Memory B cell (primary cell): ENCODE measurements at places on chromosomes 13 and 19.

GRCh38 chr19:41927497-41928192 lies 604 bp downstream of the ERFL start:
- DNase-seq = no peak

DNA sequence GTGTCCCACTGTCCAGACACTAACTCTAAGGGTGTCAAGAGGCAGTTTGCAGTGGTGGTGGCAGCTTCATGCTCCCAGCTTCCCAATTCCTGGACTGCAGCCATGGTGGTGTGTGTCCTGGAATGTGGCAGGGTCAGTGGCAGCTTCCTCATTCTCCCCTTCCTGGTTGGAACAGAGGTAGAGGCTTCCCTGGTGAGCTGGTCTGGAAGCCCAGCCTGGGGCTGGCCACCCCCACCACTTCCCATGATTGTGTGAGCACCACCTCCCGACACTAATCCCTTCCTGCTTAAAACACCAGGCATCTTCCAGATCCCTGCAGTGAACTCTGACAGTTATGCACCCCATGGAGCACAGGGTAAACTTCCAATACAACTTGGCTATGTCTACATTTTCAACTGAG lies 134.9 kb downstream of the RAP2A start:
- DNase-seq = no peak

GRCh38 chr13:114089751-114090400 lies 42.5 kb downstream of the RASA3 start:
- DNase-seq = no peak

DNA sequence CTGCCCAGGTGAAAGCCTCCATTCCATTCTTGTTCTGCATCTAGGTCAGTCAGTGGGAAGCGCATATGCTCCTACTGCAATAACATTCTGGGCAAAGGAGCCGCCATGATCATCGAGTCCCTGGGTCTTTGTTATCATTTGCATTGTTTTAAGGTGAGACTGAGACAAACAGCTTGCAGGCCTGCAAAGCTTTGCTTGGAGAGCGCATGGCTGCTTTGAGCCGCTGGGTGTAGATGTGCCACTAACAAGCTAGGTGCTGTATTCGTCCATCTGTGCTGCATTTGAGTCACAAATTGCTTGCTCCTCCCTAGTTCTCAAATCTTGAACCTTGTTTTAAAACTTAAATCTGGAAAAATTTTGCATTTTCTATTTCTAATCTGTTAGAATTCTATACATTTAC lies 219.1 kb downstream of the LMO7 start:
- no peak for DNase-seq
